ENCODE measurements at places on chromosomes 16 and 17.

- no peak for DNase-seq
Measured at GRCh38 chr16:75745823-75746222, 19.5 kb upstream of the CPHXL start.

DNA sequence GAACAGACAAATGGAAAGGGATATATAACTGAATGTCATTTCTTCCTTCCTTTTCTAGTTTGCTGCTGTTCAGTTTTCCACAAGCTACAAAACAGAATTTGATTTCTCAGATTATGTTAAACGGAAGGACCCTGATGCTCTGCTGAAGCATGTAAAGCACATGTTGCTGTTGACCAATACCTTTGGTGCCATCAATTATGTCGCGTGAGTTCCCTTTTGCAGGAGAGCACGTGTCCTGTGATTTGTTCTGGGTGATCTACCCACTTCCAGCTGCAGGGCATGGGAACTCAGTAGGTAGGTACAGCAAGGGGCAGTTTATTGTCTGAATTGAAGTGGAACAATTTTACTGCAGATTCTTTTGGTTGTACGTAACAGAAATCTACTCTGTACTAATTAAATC is 8.8 kb downstream of the ITGAL start:
- DNase-seq, result no peak

GRCh38 chr16:79776243-79776847 is 175.8 kb upstream of the MAF start:
- DNase-seq, result peak; percentile 53

DNA sequence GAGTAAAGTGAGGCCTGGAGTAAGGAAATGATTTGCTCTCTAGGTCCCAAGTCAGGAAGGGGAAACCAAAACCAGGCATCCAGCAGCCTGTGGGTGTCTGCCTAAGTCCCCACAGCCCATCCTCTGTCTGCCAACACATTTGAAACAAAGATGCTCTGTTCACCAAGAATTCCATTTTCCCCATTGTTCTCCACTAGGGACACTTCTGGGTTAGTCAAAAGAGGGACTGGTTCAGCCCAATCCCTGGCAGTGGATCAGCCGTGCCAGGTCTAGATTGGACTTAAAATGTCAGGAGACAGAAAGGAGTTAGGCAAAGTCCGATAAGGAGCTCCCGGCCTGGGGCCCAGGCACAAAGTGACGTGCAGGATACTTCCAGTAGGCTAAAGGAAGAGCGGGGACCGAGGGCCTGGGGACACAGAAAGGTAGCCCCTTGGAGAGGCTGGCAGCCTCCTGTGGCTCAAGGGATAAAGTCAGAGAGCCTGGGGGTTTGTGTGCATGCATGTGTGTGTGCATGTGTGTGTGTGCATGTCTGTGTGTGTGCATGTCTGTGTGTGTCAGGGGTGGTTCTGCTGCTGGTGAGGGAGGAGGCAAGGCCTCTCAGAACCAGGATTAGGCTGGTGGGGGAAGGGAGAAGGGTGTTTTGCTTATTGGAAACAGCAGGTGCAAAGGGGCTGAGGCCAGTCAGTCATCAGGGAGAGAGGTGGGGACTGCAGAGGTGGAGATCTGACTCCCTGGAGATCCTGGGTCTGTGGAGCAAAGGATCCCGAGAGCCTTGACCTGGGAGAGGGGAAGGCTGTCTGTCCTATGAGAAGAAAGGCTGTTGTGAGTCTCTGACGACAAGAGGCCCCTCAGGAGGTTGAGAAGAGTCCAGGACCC is 41.7 kb upstream of the IL34 start:
- DNase-seq, result no peak

DNA sequence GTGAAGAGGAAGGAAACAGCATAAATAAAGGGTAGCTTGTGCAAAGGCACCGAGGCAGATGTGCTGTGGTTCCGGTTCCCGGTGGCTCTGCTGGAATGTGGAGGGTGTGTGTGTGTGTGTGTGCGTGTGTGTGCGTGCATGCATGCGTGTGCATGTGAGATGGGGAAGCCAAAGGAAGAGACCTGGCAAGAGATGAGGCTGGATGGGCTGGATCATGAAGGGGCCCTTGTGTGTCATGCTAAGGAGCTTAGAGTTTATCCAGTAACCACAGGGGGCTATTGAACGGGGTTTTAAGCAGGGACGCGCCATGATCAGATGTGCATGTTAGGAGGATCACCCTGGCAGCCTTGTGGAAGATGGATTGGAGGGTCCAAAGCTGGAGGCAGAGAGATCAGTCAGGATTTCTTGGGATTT is 8.3 kb downstream of the WSCD1 start:
- DNase-seq, result no peak

DNA sequence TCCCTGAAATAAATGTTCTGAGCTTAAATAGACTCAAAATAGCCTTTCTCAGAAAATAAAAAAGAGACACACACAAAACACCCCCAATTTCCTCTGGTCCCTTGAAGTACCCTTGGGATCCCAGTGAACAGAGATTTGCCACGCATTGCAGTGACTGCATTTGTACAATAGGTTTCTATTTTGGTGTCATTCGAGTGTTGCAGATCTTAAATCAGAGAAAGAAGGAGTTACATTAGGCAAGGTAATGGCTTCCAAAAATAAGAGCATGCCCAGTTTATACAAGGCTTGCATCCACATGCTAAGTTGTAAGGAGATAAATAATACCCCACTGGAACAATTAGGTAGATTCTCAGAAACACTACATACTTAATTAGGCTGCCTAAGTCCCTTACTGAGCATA is 2.2 kb downstream of the TOX3 start:
- DNase-seq, result no peak

DNA sequence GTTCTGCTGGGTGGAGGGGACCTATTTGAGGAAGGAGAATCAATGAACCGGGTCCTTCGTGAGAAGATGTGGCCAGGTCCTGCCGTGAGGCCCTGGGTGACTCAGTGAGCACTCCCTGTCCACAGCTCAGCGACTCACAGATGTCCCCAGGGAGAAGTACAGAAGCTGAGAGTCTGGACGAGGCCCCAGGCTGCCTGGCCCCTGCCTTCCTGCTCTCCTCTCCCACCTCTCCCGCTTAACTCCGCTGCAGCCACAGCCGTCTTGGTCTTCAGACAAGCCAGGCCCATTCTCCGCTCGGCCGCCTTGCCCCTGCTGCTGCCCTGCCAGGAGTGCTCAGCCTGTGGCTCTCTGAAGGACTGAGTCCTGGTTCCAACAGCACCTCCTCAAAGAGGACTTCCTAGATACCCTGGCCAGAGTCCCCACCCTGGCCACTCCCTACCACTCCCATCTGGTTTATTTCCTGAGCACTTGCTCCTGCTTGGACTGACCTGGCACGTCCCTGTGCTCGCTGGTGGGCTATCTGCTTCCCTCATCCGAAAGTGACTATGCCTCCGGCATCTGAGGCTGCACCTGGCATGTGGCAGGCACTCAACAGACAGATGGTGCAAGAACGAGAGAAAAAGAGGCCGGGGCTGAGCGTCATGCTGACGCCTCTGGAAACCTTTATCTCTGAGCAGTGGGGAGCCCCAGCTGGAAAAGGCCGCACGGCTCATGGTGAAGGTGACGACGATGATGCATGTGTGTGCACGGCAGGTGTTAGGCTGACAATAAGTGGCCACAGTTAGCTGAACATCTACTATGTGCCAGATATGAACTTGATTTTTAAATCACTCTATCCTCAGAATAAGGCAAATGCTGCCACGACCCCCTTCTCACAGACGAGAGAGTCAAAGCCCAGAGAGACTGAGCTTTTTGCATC is 9.2 kb upstream of the TNFRSF13B start:
- peak; percentile 75 for DNase-seq

- peak; percentile 60 for DNase-seq
Measured at GRCh38 chr17:40460968-40461731, 17.9 kb downstream of the IGFBP4 start.

- DNase-seq, result no peak
Measured at GRCh38 chr17:34549966-34550365, 29.4 kb upstream of the TMEM132E start.

- DNase-seq, result no peak
Measured at GRCh38 chr16:4570688-4571321, 14.7 kb downstream of the C16orf96 start.

DNA sequence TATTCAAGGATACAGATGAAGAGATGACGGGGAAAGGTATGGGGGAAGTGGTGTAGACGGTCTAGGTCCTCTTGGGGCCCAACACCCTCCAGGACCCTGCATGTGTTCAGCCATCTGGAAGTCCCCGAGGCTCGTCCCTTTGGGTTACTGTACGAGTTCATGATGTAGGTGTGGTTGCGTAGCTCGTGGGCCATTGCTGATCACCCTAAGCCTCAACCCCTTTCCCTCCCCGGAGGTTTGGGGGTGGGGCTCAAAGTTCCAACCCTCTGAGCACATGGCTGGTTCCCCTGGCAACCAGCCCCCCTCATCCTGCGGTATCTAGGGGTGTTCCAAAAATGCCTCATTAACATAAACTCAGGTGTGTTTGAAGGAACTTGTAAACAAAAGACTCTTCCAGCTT is 98.8 kb upstream of the METRNL start:
- no peak for DNase-seq

- DNase-seq, result no peak
Measured at GRCh38 chr17:80214878-80215210, 5.3 kb downstream of the SGSH start.

GRCh38 chr16:14139872-14140271 is 68.8 kb downstream of the MRTFB start:
- no peak for DNase-seq

DNA sequence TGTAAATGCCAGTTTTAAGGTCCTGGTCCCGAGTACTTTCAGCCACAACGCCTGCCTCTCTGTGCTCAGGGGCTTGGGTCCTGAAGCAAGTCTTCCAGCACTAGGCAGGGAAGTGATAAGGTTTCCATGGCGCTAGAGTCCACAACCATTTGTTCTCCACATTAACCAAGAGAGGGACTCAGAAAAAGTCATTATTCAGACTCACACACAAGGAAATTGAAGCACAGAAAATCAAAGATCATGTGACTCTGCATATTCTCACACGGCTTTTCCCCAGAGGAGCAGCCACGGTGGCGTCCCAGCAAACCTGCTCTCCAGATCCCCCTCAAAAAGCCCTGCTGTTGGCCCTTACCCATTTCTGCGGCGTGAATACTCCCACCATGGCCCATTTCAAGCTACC is 9.7 kb downstream of the ENPP7 start:
- no peak for DNase-seq

GRCh38 chr17:39579318-39580081 is 28.2 kb downstream of the NEUROD2 start:
- no peak for DNase-seq

- no peak for DNase-seq
Measured at GRCh38 chr17:32907583-32907982, 20.4 kb upstream of the TMEM98 start.

DNA sequence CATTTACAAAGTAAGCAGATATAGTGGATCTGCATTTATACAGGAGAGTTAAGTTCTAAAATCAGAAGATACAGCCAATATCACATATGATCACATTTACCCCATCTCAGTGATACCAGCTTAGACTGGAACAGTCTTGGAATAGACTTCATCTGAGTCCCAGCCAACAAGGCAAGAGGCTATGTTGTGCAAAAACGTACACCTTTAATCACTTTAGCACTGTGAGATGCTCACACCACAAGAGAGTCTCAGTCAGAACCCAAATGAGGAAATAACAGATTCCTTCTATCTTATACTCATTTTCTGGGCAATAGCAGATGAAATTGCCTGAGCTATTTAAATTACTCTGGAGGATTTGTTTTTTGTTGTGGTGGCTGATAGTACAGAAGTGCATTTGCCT is 145.6 kb downstream of the ANKFN1 start:
- no peak for DNase-seq

- no peak for DNase-seq
Measured at GRCh38 chr16:85944572-85945423, 45.8 kb downstream of the IRF8 start.

DNA sequence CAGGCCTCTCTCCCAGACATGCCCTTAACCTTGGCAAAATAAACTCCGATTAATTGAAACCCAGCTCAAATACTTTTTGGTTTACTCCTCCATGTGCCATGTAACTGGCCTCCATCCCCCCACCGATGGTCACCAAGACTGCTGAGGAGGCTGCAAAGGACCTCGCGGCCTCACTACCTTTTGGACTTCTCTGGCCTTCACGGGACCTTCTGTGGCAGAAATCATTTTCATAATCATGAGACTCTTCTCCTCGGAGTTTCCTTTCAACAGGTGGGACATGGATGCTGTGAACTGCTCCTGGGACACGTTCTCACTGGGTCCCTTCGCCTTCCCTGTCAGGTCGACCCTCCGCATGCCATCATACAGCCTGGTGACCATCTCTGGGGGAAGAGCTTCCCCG is 9.0 kb downstream of the MEAK7 start:
- DNase-seq, result no peak

DNA sequence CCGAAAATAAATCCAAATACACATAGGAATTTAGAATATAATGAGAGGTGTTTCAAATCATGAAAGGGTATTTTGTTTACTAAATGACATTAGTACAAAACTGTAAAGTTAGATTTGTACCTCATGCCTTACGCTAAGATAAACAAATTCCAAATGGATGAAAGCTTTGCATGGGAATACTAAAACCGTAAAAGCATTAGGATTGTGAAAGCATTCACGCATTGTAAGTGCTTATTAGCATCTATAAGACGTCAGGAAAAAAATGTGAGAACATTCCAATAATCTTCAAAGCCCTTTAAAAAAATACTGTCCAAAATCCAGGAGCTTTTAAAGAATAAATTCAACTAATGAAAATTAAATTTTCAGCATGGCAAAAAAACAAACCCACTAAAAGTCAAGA is 24.8 kb upstream of the ALOX15 start:
- DNase-seq, result no peak

DNA sequence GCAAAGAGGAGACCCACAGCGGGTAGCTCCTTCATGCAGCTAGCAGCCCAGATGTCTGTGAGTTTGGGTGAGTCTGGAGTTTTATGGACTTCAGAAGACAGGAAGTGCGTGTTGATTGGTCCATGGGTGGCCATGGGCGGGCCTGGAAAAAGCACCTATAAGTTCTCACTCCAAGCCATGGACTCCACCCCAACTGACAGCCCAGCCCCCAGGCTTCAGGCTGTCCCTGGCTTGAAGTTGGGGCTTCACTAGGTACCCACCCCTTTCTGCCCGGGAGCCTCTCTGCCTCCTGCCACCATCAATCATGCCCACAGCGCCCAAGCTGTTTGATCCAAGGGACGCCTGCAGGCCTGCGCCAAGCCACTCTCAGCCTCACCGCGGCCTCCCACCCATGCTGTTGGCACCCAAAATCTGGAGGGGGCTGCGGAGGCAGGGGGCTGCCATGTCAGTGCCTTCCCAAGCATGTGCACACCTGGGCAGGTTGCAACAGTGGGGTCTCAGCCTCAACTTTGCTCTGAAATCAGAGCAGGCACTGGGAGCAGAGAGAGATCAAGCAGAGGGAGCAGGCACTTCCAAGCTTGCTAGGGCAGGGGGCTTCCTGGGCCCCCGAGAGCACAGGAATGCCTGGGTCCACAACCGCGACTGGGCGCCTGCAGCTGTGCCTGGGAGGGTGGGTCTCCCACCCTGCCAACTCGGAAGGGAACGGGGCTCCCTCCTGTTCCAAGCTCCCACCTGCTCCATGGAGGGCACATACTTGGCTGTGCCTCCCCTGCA is 1503.7 kb downstream of the CDH11 start:
- DNase-seq, result peak; percentile 24

- DNase-seq, result no peak
Measured at GRCh38 chr16:64304396-64304795, 817.5 kb downstream of the CDH11 start.
